RPMI7951 (cell line): ENCODE measurements at places on chromosomes 2 and 18.

GRCh38 chr2:215680605-215681598 is 245.0 kb upstream of the FN1 start:
- DNase-seq: peak; percentile 93

DNA sequence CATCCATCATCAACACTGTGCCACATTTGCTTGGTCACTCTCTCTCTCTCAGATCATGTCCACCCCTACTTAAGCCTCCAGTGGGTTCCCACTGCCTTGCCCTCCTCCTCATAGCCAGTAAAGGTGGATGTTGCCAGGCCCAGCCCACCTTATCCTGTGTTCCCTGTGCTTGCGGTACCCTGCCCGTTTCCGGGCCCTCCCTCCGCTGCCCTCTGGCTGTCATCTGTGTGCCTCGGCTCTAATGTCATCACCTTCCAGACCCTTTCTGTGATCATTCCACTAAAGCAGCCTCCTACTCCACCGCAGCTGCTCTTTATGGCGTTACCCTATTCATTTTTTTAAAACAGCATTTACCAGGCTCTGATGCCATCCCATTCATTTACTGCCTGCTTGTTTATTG is 305.7 kb upstream of the SKOR2 start:
- DNase-seq: no peak

DNA sequence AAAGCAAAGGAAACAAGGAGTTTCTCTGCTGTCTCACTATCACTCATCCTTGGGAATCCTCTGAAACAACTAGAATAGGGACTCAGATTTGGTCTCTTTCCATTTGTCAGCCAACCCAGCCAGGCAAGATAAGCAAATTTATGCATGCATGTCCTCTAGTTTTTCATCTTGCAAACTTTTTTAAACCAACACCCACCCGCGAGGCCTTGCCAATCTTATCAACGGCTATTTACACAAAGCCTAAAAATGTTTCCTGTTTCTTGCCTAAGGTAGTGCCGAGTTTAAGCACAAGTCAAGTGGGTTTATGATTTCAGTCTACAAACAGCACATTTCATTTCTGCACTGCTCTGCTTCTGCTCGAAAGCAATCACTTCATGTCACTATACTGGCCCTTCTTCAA is 240.9 kb downstream of the STK39 start:
- no peak for DNase-seq

- DNase-seq: peak; percentile 76
Observed at GRCh38 chr18:21117409-21118131, 6.0 kb upstream of the ROCK1 start.

DNA sequence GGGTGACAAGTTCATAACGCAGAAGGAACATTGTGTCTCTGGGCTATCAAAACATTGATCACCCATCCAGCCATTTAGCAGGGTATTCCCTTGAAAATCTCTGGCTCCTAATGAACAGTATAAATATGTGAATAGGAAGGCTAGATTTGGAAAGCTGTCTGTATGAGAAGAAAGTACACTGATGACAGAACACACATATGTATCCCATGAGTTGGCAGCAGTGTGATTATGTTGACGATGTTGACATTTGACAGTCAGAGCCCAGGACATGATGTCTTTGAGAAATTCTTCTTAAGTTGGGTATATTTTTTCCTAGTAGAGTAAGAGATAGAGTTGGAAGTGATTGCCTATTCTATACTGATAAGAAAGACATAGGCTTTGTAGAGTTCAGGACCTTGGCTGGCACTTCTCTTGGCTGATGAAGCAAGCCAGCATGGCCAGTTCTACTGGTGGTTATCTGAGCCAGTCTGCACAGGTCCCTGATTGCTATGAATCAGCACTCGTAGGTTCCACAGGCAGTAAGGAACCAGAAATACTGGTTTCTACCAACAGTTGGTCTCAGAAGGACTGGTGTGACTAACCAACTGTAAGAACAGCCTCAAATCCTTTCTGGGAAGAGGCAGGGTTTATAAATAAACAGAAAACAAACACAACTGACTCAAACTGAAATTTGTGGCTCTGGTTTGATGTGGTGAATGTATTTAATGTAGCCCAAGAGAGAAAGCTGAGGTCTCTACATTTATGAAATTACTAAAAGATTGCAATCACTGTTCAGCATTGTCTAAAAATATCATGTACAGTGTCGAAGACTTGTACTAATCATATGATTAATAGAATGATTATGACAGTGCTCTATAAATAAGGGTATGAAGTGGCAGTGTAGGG is 43.9 kb upstream of the RAPH1 start:
- DNase-seq: peak; percentile 51
